ENCODE measurements at places on chromosomes 7 and 10.

DNA sequence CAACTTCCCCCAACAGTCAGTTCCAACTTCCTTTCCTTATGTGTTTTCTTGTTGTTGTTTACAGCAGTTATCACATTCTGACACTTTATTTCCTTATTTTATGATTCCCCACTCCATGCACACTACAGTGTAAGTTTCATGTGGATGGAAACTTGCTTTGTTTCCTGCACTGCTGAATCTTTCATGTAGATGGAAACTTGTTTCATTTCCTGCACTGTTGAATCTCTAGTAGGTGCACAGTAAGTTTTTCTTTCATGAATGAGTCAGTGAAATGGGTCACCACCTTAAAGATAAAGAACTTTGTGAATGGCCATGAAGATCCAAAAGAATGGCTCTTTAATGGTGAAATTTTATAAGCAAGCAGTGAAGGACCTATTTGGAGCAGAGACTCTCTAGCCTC is 61.4 kb downstream of the SHOC2 start:
- no peak for DNase-seq

DNA sequence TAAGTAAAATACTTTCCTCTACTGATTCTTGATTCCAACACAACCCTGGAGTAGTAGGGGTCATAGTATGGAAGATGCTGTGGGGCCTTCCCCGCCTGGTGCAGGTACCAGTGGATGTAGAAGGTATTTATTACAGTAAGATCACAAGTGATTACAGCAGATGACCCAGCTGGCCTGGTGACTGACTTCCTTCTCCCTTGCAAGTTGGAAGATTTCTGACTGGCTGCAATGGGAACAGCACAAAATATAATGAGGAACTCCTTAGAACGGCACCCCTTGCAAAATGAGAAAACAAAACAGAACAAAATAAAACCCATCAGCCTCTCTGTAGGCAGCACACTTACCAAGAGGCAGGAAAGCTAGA is 61.7 kb upstream of the TARP start:
- DNase-seq: no peak

DNA sequence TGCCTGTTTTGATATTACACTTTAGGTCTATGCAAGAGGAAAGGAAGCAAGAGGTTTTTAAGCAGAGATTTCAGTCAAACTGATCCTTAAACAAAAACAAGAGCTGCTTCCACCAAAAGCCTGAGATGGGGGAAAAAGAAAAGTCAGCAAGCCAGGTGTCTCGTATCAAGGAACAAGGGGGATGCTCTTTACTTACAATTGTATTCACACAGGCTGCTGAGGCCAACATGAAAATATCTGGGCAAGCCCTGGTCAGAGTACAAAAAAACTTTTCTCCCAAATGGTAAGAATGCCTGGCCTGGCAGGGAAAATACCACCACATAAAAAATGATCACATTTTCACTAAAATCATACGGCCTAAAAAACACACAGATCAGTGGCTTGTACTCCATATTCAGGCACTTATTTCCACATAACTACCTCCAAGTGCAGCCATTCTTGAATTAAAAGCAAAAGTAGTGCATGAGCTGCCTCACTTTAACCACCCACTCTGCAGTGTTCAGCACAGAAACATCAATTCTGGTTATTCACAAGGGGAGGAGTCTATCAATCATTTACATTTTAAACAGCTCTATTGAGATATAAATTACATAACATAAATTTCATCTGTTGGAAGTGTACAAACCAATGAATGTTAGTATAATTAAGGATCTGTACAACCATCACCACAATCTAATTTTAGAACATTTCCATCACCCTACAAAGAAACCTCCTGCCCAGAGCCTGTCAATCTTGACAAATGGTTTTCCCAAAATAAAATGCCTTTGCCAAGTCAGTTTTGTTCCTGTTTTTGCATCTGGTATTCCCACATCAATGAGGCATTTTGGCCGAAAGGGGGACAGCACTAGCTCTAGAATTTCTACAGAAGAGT is 70.2 kb downstream of the GRB10 start:
- no peak for DNase-seq

DNA sequence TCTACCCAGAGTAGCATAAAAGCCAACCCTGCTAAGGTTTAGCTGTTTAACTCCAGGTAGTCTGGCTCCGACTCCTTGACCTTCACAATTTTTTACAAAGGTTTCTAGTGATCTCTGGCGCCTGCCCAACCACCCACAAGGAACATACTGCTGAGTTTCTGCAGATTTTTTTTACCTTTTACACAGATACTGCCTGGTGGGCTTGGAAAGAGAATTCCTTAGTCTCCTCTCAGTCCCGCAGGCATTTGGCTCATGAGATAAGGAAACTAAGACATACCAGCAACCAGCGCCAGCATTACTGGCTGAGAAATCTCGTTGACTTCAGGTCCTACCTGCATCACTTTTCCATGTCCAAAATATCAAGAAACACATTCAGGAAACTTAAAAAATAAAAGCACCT is 51.1 kb upstream of the LYZL1 start:
- DNase-seq: no peak

Data from NCI-H1694 treated with DMSO at 0.1 percent for 48 hours (cell line).